ENCODE measurements at places on chromosomes 7 and 10. TPM values are rescaled to one million over a fixed set of nuclear protein-coding genes. Genes with fewer than 3 reads are reported as not detected.
A peak's percentile ranks its signal among the peaks of the same experiment; 100 is the strongest.

DNA sequence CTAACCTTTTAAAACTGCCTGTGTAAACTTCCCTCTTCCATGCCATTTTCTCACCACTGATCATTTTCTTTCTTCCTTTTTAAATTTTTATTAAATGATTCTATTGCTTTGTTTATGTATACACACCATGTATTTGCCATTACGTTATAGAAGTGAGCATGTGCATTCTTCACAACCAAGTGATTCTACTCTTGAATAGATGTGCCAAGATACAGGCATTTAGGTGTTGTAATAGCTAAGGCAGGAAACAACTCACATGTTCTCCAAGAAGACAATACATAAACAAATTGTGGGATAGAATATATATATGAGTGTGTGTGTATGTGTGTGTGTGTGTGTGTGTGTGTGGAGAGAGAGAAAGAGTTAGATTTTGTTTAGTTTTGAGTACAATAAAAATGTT lies 202.6 kb upstream of the SEMA3E start:
- no peak overlapping the region for H3K27ac ChIP-seq
- DNase-seq, result no peak
- no peaks in the 10 kb centered on the region for H3K4me1 ChIP-seq
- H3K4me3 ChIP-seq, result no peak overlapping the region
- H3K27me3 ChIP-seq, result no peaks in the 10 kb centered on the region

The OR6B1 gene
- not detected for total RNA-seq

GRCh38 chr7:130695840-130696239 lies 9.5 kb upstream of the TSGA13 start:
- no peaks in the 10 kb centered on the region for H3K27me3 ChIP-seq
- no peak overlapping the region for H3K27ac ChIP-seq
- no peaks in the 10 kb centered on the region for H3K36me3 ChIP-seq

- no peaks in the 10 kb centered on the region for H3K27me3 ChIP-seq
- no peak overlapping the region for H3K27ac ChIP-seq
- no peak overlapping the region for H3K4me3 ChIP-seq
- DNase-seq, result no peak
- H3K36me3 ChIP-seq, result no peaks in the 10 kb centered on the region
- H3K4me1 ChIP-seq, result peaks cover 13% of the 10 kb centered on the region
These were observed 28.9 kb upstream of the SVIL start for GRCh38 chr10:29663718-29664117.

- no peaks in the 10 kb centered on the region for H3K4me1 ChIP-seq
- H3K27me3 ChIP-seq, result no peaks in the 10 kb centered on the region
- no peaks in the 10 kb centered on the region for H3K36me3 ChIP-seq
- no peak for DNase-seq
- no peak overlapping the region for H3K4me3 ChIP-seq
These were observed 107.4 kb upstream of the GLCCI1 start for GRCh38 chr7:7861211-7861633.

The SEMA3C gene
- total RNA-seq, result 1.2 TPM

DNA sequence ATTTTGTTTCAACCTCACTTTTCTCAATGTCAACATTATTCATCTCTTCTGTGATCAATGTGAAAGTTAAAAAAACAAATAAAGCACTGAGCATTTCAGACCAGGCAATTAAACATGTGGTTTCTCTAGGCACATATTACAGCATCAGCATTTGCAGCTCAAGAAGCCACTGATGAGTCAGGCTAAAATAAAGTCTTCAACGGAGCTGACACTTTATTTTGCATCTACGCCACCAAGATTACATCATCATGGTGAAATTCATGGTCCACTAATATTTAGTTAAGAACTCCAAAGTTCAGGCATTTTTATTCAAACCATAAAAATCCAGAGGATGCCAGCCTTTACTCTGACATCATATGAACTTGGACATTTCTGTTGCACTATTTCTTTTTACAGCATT lies 33.0 kb downstream of the MAGI2 start:
- DNase-seq, result no peak
- H3K27ac ChIP-seq, result no peak overlapping the region
- H3K4me3 ChIP-seq, result no peak overlapping the region

DNA sequence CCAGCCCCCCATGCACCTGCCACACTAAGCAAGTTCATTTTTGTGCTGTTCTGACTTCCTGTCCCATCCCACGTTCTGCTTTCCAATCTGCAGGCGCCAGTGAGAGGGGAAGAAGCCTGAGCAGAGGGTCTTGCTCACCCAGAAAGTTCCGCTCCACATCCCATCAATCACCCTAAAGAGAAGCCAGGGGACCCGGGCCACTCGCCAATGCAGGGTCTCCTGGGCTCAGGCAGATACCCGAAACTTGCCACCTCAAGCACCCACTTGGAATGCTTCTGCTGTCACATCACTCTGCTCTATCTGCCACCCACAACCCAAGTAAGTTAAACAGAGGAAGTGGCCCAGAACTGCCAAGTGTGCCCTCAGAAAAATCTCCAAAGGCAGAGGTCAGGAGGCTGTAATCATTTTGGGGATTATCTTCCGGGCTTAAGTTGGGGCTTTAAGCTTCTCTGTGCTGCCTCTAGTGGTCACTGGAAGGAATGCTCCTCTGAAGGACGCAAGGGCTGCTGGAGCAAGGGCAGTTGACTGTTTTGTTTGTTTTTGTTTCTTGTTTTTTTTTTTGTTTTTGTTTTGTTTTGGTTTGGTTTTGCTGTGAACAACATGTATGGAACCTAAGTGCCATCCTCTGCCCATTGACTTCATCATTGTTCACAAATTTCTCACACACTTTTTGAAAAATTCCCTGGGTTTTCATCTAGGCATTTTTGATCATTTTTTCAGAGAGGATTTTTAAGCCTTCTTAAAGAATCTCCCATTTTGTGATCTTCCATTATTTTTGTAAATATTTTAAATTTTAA lies 25.5 kb downstream of the PRR15 start:
- no peak overlapping the region for H3K4me3 ChIP-seq
- no peak overlapping the region for H3K27ac ChIP-seq
- H3K36me3 ChIP-seq, result no peaks in the 10 kb centered on the region

The WEE2 gene
- not detected for total RNA-seq

DNA sequence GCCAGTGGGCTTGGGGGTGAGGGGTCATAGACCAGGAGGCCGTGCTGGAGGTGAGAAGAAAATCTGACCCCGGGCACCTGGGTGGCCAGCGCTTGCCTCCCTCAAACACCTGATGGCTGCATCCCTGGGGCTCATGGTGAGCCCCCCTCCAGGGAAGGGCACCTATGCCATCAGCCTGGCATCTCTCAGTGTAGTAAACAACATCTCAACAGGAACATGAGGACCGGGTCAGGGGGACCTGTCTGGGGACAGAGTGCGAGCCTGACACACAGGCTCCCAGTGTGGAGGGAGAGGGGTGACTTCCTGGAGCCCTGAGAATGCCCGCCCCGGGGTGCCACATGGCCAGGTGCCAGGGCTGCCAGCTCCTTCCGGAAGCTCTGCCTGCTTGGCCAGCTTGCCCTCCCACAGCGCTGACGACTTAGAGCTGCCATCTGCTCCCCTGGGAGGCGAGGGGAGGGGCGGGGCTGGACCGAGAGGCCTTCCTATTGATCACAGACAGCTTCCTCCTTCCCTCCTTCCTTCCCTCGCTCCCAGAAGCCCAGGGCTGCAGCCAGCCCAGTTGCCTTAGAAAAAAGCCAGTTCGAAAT lies 12.3 kb downstream of the STX1A start:
- peaks cover 3% of the 10 kb centered on the region for H3K36me3 ChIP-seq
- H3K4me3 ChIP-seq, result no peak overlapping the region
- H3K27me3 ChIP-seq, result no peaks in the 10 kb centered on the region
- no peak overlapping the region for H3K27ac ChIP-seq

The FKBP14 gene
- total RNA-seq, result 6.5 TPM

- H3K27me3 ChIP-seq, result no peaks in the 10 kb centered on the region
- DNase-seq, result peak; percentile 72
- no peak overlapping the region for H3K27ac ChIP-seq
- no peak overlapping the region for H3K4me3 ChIP-seq
- H3K36me3 ChIP-seq, result no peaks in the 10 kb centered on the region
These were observed 45.1 kb downstream of the ST8SIA6 start for GRCh38 chr10:17409170-17409733.

The IFIT1B gene
- not detected for total RNA-seq

- DNase-seq, result no peak
- peaks cover 43% of the 10 kb centered on the region for H3K4me1 ChIP-seq
- no peak overlapping the region for H3K27ac ChIP-seq
- no peaks in the 10 kb centered on the region for H3K36me3 ChIP-seq
These were observed 23.6 kb downstream of the ABI1 start for GRCh38 chr10:26837139-26837538.

The DHX32 gene
- 1.8 TPM for total RNA-seq

DNA sequence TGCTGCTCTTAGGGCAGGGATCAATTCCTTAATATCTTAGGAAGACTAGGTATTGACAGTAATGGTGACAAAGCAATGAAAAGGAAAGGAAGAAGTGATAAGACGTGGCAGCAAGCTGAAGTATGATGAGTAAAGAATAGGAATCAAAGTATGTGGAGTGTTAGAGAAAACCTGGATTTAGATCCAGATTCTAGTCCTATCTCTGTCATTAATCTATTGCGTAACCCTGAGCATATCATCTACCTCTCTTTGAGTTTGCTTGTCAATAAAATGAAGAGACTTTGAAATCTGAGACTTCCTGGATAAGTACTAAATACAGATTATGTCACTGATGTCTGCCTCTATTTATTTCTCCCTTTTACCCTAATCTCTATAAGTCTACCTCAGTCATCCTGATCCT lies 89.2 kb downstream of the PTEN start:
- H3K4me3 ChIP-seq, result no peak overlapping the region
- H3K36me3 ChIP-seq, result peaks cover 35% of the 10 kb centered on the region
- no peak overlapping the region for H3K27ac ChIP-seq
- no peaks in the 10 kb centered on the region for H3K27me3 ChIP-seq

GRCh38 chr7:110842796-110843195 lies 248.1 kb upstream of the LRRN3 start:
- H3K27me3 ChIP-seq, result no peaks in the 10 kb centered on the region
- H3K4me3 ChIP-seq, result no peak overlapping the region
- no peaks in the 10 kb centered on the region for H3K4me1 ChIP-seq
- no peaks in the 10 kb centered on the region for H3K36me3 ChIP-seq

- no peak overlapping the region for H3K4me3 ChIP-seq
- H3K36me3 ChIP-seq, result no peaks in the 10 kb centered on the region
- no peaks in the 10 kb centered on the region for H3K27me3 ChIP-seq
- H3K4me1 ChIP-seq, result no peaks in the 10 kb centered on the region
These were observed 546.9 kb downstream of the KCNMA1 start for GRCh38 chr10:77090381-77091356.

The JCAD gene
- 0.05 TPM for total RNA-seq

- peaks cover 9% of the 10 kb centered on the region for H3K4me1 ChIP-seq
- no peak overlapping the region for H3K27ac ChIP-seq
- no peak overlapping the region for H3K4me3 ChIP-seq
- DNase-seq, result no peak
These were observed 69.1 kb upstream of the MXI1 start for GRCh38 chr10:110138197-110138812.

The SFRP4 gene
- not detected for total RNA-seq

DNA sequence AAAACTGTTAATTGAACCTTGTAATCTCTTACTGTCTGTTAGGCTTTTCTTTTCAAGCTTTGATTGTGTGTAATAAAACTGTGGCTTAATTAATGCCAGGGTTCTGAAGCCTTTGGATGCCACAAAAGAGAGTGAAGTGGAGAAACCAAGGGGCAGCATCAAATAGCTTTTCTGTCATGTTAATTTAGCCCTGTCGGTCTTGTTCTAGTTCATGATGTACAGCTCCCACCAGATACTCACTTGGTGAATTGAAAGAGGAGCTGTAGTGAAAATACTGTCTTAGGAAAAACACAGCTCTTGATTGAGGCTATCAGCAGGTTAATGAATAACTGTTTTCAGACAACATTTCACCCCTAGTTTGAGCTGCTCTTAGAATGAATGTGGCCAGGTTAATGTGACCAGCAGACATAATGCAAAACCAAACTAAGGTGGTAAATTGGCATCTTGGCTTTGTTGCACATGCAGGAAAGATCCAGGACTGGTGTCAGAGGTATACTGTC lies 94.2 kb downstream of the POLL start:
- H3K4me3 ChIP-seq, result no peak overlapping the region
- H3K4me1 ChIP-seq, result no peaks in the 10 kb centered on the region
- no peak overlapping the region for H3K27ac ChIP-seq
- no peaks in the 10 kb centered on the region for H3K27me3 ChIP-seq

- H3K4me1 ChIP-seq, result no peaks in the 10 kb centered on the region
- no peaks in the 10 kb centered on the region for H3K36me3 ChIP-seq
- H3K27me3 ChIP-seq, result no peaks in the 10 kb centered on the region
These were observed 484.1 kb upstream of the ZMIZ1 start for GRCh38 chr10:78584681-78585080.

DNA sequence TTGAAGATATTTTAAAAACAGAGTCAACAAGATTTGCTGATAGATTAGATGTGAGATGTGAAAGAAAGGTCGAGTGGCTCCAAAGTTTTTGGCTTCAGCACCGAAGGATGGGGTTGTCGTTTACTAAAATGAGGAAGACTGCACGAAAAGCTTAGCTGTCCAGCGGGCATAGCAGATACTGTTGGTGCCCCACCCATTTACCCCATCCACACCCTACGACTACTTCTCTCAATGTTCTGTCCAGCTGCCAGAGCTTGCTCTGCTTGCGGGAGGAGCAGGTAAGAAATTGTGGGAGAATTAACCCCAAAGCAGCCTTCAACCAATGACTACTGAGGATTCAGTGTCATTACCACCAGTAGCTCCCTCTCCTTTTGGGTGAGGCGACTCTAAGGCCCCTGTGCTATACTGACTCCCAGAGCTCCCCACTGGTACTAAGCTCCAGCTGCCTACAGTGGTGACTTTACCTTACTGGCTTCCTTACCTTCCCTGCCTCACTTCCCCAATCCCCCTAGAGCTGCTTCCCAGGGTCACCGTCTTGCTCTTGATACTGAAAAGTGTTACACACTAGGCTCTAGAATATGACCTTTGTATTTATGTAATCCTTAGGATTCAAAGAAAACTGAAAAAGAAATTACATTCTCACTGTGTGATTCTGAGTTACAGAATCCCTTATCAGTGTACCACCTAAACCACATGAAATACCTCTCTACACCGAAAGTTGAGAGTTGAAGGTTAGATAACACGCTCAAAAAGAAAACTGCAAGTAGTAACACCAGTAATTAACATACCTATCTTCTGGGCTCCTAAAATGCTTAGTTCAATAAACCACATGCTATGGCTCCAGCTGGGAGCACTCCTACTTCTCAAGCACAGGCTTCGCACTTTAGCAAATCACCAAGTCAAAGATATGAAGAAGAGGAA lies 22.3 kb downstream of the CACUL1 start:
- peak; percentile 66 for DNase-seq
- H3K4me1 ChIP-seq, result peaks cover 65% of the 10 kb centered on the region
- no peaks in the 10 kb centered on the region for H3K36me3 ChIP-seq
- no peaks in the 10 kb centered on the region for H3K27me3 ChIP-seq
- H3K27ac ChIP-seq, result peak overlapping the region; percentile 53

The TNS3 gene
- 1.4 TPM for total RNA-seq

GRCh38 chr7:71216211-71216610 lies 84.3 kb downstream of the GALNT17 start:
- no peaks in the 10 kb centered on the region for H3K4me1 ChIP-seq
- H3K4me3 ChIP-seq, result no peak overlapping the region
- no peaks in the 10 kb centered on the region for H3K27me3 ChIP-seq
